ENCODE measurements at places on chromosomes 12 and 14.

DNA sequence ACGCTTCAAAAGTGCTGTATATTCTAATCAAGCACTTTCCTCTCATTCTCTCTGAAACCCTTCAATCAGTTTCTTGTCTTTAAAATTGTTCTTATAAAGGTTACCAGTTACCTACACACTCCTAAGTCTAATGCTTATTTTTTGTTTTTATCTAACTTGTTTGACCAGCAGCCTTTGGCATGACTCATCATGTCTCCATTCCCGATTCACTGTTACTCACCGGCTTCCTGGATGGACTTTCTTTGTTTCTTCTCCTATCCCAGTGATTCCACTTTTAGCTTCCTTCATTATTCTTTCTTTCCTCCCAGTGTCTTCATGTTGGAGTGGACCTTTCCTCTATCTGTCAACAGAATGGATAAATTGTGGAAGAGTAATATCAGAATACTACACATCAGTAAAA, 368.6 kb upstream of the CCDC196 start:
- peak; percentile 12 for DNase-seq

- no peak for DNase-seq
Observed at GRCh38 chr14:65370801-65371248, 41.7 kb upstream of the FUT8 start.

DNA sequence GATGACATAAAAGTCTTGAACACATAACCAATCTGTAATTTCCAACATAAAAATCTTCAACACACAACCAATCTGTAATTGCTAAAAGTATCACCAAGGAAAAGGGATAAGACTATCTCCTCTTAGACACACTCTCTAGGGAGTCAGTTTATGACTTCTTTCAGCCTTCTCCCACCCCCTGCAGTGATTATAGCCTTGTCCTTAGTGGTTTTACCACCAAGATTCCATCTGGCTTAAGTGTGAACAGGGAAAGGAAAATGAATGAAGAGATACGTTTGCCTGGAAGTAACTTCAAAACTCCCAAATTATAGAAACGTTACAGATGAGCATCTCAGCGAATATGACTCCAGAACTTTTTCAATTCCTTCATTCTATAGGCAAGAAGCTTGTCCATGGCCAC, 136.2 kb upstream of the RASSF8 start:
- no peak for DNase-seq

GRCh38 chr12:94813314-94813713, 163.0 kb upstream of the TMCC3 start:
- no peak for DNase-seq

DNA sequence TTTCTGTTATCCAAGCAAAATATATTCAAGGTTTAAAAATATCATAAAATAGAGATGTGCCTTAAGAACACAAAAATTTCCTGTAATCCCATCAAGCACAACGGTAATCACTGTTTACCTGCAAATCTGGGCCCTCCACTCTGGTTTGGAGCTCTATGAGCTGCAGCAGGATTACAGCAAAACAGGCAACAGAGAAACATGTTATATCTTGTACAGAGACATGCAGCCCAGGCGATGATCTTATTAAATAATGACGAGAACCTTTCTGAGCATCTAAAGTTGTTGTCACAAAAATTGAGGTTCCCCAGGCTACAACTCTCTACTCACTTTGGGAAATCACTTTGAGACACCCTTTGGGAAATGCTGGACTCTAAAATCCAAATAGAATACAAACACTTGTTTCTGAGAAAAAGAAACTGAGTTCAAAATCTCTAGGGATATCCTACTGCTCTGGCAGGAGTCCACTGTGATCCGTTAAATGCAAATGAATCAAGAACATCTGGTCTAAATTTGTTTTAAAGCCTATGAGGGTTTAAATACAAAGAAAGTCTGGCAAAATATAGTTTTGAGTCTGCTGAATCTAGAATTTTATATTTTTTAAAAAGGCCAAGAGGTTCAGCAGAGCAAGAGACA, 36.3 kb downstream of the STON2 start:
- DNase-seq: no peak

GRCh38 chr12:120399531-120399930, 30.6 kb upstream of the MSI1 start:
- no peak for DNase-seq

- peak; percentile 85 for DNase-seq
Observed at GRCh38 chr12:52884526-52885293, 20.2 kb downstream of the KRT8 start.

- DNase-seq: no peak
Observed at GRCh38 chr12:75212072-75212471, 2.4 kb upstream of the KCNC2 start.

GRCh38 chr12:110349096-110349495, 54.4 kb downstream of the ANAPC7 start:
- no peak for DNase-seq

DNA sequence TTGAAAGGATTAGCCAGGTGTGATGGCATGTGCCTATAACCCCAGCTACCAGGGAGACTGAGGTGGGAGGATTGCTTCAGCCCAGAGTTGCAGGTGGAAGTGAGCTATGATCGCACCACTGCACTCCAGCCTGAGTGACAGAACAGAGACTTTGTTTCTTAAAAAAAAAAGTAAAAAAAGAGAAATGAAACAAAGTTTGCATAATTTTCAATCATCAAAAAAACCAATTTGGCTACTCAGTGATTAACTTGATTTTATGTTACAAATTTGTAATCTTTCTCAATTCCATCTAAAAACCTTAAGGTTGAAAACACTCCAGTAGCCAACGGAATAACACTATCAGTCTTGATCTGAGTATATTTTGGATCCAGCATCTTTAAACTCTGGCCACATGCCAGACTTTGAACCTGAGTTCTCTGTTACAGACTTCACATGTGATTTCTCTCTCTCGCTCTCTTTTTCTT, 12.6 kb upstream of the DENND5B start:
- no peak for DNase-seq

Measured in Calu3 (cell line).